ENCODE measurements at places on chromosomes 2 and 18.

- no peak for DNase-seq
These were observed 146.4 kb downstream of the PTH2R start for GRCh38 chr2:208552943-208553342.

GRCh38 chr2:31012406-31012805 lies 125.8 kb downstream of the GALNT14 start:
- DNase-seq: no peak

- DNase-seq: peak; percentile 91
These were observed 83.0 kb downstream of the NPAS2 start for GRCh38 chr2:100902817-100903405.

GRCh38 chr18:70693246-70693645 lies 404.4 kb downstream of the SOCS6 start:
- DNase-seq: no peak

DNA sequence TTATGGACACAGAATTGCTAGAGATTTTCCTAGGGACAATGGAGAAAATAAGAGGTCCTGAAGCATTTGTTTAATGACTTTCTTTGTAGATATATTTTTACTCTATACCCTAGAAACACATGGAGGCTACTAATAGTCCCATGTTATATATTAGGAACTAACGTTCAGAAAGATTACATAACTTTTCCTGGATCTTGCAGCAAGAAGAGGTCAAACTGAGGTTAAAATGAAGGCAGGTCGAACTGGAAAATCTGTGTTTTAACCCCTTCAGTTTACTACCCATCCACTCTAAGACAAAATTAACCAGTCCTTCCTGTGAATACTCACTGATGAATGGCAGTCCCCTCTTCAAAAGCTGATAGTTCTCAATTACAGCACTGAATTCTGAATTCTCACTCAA lies 1415.8 kb upstream of the CELF4 start:
- DNase-seq: no peak

- no peak for DNase-seq
These were observed 5.3 kb downstream of the CERS6 start for GRCh38 chr2:168461178-168461941.

DNA sequence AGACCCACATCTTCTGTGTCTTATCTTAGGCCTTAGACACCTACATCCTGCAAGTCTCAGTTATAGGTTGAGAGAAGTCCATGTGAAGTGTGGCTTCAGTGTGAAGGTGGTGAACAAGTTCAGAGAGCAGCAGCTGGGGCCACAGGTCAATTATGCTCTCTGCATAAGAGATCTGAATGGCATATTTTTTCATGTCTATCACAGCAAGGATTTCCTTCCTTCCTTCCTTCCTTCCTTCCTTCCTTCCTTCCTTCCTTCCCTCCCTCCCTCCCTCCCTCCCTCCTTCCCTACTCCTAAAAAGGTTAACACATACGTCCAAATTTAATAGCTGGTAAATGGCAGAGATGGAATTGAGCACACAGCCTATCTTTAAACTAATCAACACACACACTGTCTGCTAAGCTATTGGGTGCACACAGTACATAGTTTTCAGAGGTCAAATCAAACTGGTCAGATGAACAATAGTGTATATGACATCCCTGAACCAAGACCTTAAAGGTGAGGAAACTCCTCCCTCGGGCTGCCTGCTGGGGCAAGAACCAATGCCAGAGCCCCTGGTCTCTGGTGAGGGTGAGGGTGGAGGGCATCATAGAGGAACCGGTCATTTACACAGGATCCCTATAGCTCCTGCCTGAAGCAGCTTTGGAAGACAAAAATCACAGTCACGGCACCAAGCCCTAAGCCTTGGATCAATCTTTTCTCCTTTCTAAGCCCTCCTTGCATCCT lies 240.9 kb downstream of the ICOS start:
- DNase-seq: no peak

GRCh38 chr2:142920571-142920970 lies 43.1 kb downstream of the KYNU start:
- no peak for DNase-seq

- no peak for DNase-seq
These were observed 24.9 kb downstream of the HTR2B start for GRCh38 chr2:231099918-231100317.

GRCh38 chr18:31880186-31880898 lies 62.6 kb downstream of the TRAPPC8 start:
- DNase-seq: no peak

GRCh38 chr18:48885266-48885923 lies 65.4 kb downstream of the SMAD7 start:
- DNase-seq: no peak

GRCh38 chr18:57629422-57629821 lies 7.8 kb upstream of the NARS1 start:
- DNase-seq: no peak

DNA sequence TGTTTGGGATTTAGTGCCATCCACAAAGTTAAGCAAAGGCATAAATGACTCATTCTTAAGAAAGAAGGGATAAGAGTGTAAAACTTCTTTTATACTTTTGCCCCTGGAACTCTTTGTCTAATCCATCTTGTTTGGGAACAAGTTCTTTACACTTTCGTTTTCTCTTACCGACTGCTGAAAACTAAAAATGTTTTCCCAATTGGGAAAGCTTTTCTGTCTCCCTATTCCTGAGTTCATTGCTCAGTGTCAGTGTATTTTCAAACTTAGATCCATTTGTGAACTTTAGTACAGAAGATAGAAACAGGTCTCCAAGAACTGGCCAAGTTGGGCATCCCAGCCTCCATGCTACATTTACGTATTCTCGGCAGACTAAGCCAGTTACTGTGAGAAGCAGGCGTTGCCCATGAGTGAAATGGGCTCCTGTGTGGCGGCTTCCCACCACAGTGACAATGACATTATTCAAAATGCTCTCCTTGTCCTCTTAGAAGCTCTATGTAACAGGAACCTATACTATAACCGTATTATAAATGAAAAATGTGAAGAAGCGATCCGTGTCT lies 51.7 kb downstream of the TGOLN2 start:
- DNase-seq: no peak

DNA sequence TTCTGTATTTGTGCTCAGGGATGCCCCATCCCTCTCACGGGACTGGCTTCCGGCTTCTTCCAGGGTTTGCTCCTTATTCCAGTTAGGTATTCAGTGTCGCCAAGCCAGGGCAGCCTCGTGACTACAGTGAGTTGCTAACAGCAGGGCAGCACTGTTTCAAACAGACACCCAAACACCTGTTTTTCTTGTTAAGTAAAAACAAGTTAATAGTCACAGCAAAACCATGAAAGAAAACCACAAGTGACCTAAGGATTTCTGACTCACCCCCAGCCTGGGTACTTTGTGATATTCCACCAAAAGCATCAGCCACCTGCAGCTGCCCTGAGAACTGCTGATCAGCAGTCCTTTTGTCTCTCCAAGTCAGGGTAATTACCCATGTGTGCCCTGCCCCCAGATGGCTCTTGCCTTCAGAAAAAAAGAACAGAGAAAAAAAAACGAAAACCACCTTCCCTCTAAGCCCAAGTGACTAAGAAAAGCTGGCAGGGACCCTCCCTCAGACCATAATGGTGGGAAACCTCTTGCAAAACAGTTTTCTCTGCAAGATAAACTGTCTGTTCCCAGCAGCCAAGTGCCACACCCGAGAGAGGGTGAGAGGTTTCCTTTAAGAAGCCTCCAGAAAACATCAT lies 178.2 kb downstream of the ANAPC1 start:
- peak; percentile 96 for DNase-seq

DNA sequence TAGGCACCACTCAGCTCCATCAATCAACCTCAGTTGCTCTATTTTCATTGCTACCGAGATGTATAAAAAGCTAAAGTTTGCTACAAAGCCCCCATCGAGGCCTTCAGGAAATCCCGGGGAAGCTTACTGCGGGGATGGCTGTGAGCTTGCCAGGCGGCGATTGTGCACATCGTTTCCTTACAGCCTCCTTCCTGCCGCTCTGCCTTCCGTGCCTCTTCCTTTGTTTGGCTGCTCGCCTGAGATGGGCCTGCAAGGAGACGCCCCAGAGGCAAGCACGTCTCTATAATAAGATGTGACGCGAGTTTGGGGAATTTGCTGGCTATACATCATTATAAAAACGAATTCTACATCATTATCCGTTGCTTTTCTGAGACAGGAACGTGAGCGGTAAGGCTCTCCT lies 41.6 kb downstream of the DHRS9 start:
- DNase-seq: no peak

DNA sequence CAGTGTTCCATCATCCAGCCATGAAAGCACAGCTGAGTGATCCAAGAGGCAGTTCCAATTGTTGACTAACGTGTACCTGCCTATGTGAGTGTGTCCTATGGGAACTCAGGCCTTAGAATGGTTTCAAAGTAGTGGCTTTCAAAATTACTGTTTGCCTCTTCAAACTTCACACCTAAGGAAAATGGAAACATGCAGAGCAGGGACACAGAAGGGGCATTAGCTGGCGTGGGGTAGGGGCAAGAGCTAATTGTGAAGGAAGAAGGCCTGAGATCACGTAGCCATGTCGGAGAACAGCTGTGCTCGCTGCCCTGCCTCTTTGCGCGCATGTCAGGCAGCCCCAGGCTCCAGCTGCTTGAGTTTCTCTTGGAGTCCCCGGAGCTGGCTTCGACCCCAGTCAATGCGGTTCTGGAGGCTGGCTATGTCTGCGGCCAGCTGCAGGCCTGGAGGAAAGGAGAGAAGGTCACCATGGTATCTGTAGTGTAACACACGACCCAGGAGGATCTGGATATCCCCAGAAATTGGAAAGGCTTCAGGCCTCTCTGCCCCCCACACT lies 3.8 kb upstream of the IMP4 start:
- DNase-seq: no peak

- DNase-seq: no peak
These were observed 21.0 kb downstream of the MIB1 start for GRCh38 chr18:21761471-21762115.

DNA sequence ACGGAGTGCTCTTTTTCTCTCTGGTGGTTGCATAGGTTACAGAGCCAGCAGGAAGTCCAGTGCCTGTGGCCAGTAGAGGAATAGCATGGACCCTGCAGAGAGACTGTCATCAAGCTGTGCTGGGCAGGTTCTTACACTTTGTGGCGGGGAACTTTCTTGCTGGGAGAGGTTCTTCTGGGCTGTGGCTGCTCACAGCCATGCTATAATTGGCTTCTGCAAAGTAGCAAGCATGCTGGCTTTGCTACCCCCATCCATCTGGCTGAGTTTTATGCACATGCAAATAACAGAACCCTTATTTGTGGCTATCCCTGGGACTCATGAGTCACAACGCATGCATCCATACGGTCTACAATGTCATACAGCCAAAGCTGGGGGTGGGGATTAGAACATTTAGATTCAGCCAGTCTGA lies 68.9 kb downstream of the PLCL1 start:
- peak; percentile 32 for DNase-seq

DNA sequence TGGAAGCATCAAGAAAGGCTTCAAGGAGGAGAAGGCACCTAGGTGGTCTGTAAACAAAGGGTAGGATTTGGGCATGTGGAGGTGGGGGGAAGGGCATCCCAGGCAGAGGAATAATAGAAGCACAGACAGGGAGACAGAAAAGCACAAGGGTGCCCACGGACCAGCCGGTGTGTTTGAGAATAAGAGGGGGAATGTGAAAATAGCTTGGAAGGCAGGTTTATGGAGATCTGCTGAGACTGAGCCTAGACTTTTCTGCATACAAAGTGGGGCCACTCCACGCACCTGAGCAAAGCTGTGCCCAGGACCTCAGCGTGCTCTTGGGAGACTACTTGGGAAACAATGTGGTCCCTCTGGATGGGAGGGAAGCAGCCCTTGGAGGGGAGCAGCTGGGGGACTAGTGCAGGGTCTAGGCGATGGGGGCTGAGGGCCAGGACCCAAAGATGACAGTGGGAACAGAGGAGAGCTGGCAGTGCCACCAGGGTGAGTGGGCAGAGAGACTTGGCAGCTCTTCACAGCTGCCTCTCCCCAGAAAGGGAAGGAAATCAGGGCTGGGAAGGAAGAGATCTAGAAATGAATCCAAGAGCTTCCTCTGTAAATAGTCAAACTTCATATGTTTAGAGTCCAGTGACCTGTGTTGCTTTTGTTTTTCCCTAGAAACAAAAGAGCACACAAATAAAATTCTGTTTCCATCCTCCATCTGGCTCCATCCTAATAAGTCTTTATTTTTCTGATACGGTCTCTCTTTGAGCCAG lies 110.7 kb upstream of the SMAD7 start:
- no peak for DNase-seq

DNA sequence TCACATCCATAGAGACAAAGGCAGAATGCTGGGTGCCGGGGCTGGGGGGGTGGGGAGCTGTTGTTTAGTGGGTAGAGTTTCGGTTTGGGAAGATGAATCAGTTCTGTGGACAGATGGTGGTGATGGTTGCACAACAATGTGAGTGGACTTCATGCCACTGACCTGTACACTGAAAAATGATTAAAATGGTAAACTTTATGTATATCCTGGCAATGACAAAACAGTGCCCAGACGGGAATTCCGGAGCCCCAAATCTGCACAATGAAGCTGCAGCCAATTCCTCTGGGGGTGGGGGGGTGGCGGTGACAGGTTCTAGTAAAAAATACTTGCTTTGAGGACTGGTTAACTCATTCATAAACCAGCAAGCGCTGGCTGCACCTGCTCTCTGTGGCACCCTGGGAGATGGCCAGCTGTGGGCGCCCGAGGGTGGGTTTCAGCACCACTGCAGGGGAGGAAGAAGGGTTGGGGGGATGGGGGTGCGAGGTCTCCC lies 81.8 kb upstream of the HPCAL1 start:
- peak; percentile 80 for DNase-seq

DNA sequence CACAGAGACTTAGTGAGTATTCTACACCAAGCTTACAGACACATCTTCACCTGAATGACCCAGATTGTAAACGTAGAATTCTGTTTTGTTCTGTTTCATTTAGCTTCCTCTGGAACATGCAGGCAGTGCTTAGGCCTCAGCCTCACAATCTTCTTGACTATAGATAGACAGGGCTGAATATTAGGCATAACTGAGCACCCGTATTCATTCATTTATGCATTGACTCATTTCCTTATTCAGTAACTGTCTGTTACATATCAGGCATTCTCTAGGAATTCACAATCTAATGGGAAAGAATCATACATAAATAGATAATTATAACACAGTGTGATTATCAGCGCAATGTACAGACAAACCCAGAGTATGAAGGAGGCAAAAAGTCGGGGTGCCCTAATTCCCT lies 124.9 kb upstream of the ETAA1 start:
- no peak for DNase-seq

- no peak for DNase-seq
These were observed 146.6 kb upstream of the REV1 start for GRCh38 chr2:99636144-99637034.

- no peak for DNase-seq
These were observed 65.4 kb downstream of the ZCCHC2 start for GRCh38 chr18:62588217-62588616.

All from urothelium cell line (cell line).